ENCODE measurements at places on chromosomes 1 and 21.

GRCh38 chr1:8217011-8217711, 100.8 kb upstream of the SLC45A1 start:
- peak; percentile 27 for DNase-seq

- DNase-seq: no peak
Measured at GRCh38 chr21:34874684-34875513, 174.2 kb downstream of the RUNX1 start.

- DNase-seq: no peak
Measured at GRCh38 chr1:113784104-113784779, 25.0 kb upstream of the PHTF1 start.

DNA sequence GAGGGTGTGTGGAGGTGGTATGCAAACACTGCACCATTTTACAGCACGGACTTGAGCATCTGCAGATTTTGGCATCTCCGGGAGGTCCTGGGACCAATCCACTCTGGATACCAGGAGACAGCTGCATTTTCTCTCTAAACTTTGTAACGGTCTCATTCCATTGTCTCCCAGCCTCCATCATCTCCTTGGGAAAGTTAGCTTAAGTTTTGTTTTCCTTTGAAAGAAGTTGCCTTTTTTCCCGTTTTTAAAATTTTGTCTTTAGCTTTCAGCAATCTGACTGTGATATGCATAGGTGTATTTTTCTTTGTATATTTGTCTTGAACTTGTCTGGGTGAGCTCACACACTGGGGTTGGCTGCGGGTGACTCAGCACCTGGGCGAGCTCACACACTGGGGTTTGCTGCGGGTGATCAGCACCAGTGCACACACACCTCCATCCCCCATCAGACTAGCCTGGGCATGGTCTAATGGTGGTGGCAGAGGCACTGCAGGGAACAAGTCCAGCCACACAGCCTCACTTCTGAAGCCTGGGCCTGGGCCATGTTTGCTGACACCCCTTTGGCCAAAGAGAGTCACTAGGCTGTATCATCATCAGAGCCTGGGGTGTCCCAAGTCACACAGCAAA, 32.1 kb upstream of the COL18A1 start:
- no peak for DNase-seq
